ENCODE measurements at places on chromosomes 6 and 20.

DNA sequence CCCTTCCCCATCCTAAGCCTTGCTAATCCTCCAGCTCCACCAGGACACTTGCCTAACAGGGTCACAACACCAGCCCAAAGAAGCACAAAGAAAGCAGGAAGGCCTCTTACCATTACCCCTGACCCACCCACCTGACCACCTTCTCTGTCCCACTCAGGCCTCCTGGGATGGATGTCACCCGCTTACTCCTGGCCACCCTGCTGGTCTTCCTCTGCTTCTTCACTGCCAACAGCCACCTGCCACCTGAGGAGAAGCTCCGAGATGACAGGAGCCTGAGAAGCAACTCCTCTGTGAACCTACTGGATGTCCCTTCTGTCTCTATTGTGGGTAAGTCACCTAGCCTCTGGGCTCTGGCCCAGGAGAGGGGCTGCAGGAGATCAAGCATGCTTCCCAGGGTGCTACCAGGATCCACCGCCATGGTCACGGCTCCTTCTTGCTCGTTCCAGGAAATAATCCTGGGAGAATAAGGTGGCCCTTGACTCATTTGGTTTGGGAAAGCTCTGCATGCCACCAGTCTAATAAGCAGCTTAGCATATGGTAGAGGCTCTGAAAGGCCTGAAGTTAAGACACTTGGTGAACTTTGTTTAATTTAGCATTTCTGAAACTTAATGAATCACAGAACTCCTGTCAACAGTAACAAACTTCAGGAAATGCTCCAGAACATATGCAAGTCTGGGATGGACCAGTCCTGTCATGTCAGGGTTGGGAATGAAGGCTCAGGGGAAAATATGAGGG, 19.2 kb downstream of the ASIP start:
- DNase-seq = no peak

- DNase-seq = no peak
Observed at GRCh38 chr6:122772724-122773415, 6.6 kb upstream of the FABP7 start.

DNA sequence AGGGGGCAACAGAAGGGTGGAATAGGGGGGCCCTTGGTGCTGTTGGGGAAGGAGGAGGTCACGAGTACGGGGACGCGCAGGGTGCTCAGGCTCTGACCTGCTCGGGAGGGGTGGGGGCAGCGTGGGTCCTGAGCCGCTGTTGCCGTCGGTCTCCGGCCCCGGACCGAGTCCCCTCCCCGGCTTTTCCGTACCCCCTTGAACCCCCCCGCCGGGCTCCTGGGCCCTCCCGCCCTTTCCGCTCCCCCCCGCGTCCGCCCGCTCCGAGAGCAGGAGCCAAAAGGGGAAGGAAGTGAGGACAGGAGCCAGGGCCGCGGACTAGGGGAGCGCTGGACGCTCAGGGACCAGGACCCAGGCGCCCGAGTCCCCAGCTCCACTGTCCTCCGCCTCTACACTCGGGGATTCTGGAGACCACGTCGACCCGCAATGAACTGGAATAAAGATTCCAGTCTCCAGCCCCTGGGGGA, at the start of gene RGL2:
Gene RGL2 (minus strand): TSS at position 170 of the 464 bp plus-strand sequence. CDS start 332 bp downstream, outside the sequence.
- DNase-seq = no peak

DNA sequence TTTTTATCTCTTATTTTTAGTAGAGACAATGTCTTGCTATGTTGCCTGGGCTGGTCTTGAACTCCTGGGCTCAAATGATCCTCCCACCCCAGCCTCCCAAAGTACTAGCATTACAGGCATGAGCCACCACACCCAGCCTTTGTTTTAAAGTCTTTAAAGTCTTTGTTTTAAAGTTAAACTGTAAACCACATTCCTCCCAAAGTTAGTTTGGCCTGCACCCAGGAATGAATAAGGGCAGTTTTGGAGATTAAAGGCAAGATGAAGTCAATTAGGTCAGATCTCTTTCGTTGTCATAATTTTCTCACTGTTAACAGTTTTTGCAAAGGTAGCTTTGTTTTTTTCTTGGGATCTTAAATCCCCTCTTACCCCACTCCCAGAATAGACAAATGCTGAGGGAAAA, 63.8 kb downstream of the UBR2 start:
- DNase-seq = no peak

DNA sequence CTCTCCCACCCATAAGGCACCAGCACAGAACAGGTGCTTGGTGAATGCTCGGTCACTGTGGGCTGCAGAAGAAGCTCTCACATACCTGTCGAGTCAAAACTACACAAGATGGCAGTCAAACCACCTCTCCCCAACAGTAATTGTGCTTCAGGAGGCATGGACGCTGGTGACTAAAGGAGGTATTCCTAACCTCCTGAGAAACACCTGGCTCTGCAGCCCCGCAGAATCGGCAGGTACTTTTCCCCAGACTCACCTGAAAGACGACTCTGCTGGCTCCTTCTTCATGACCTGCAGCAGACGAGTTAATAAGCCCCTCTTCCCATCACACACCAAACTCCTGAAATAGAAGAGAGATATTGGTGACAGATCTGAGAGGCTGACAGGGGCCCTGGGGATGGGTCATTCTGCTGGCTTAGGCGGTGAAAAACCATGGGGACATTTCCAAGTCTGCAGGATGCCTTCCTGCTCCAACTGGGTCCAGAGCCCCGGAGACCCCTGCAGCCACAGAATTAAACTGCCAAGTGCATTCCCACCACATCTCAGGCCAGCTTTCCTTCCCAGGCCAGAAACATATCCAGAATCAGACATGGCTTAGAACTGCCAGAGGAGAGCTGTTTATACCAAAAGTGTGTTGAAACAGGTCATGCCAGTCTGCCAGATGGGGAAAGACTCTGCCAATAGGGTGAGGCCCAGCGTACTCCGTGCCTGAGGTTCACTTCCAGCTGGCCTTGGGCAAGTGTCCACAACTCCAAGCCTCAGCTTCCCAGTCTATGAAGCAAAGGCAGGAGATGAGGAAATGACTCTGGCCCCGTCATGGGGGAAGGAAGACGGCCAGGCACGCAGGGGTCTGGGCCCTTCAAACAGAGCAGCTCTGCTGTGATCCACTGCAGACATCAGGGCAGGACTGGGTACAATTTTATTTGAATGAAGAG, 53.0 kb downstream of the MYH7B start:
- no peak for DNase-seq

GRCh38 chr20:22757424-22758183, 173.2 kb upstream of the FOXA2 start:
- no peak for DNase-seq

DNA sequence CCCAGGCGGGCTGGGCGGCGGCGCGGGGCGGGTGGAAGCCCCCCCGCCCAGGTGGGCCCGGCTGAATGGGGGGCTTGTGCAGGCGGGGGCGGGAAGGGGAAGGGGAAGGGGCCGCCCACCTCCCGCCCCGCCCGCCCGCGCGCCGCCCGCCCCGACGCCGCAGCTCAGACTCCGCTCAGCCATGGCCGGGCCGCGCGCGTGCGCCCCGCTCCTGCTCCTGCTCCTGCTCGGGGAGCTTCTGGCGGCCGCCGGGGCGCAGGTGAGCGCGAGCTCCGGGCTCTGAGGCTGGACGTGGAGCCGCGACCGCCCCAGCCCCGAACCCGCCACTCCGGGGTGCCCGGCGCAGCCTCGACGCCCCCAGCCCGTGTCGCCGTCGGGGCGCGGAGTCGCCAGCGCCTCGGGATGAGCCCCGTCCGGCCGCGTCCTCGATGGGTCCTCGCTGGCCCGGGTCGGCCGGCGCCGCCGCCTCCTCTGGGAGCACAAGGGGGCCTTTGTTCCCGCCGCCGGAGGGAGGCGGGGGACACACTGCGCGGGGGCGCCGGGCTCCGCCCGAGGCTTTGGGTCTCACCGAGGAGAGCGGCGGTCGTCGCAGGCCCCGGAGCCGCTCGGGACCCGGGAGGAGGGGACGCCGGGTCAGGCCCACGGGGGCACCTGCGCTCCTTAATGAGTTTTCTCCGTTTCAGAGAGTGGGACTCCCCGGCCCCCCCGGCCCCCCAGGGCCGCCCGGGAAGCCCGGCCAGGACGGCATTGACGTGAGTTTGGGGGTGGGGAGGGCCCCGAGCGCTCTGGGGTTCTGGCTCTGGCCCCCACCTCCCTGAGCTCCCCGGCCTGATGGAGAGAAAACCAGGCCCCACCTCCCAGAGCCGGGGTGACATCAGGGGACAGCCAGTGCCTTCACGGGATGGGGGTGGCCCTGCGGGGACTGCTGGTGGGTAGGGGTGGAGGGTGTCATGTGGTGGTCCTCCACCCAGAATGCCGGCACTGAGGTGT, at the start of gene COL9A3:
Gene COL9A3 (plus strand): TSS at position 167 of the 990 bp plus-strand sequence. CDS start 15 bp downstream, at position 182.
- DNase-seq = no peak

DNA sequence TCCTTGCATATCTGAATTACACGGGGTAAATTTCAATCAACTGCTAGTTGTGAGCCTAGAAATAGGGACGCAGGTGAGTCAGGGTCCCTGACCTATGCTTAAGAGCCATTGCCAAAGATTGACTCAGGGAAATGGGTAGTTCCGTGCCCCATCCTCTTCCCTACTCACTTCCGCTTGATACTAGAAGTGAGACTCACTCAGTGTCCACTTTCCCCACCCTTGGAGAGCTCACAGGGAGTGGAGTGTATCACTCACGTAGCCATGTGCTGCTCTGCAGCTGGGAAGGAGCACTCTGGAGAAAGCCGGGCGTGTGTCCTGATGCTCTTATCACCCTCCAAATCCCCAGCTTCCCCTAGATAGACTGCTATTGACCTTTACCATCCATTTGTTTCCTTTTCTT, 543 bp upstream of the MUC22 start:
- no peak for DNase-seq

- DNase-seq = no peak
Observed at GRCh38 chr20:4012589-4012988, 2.8 kb downstream of the RNF24 start.

All from NCI-H748 treated with DMSO at 0.1 percent for 48 hours (cell line).